ENCODE measurements at places on chromosomes 2 and 18. TPM values are rescaled to one million over a fixed set of nuclear protein-coding genes. Genes with fewer than 3 reads are reported as not detected.

DNA sequence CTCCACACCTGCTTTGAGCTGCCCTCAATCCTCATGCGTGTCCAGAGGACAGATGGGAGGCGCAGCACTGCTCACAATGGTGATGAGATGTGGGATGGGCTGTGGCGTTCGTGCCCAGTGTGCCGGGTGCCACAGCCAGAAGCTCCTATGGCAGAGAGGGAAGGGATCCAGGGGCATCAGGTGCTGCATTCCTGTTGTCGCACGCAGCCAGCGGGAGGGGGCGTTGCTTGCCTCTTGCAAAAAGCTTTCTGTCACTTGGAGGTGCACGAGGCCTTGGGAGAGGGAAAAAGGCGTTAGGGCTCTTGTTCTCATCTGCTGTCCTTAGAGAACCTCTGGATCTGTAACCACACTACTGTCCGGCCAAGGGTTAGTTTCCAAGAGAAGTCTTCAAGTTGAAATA, 29.2 kb upstream of the ALLC start:
- no peak for ATAC-seq

GRCh38 chr2:96881349-96882195, 11.7 kb upstream of the SEMA4C start:
- ATAC-seq = no peak

The TPRKB gene
- 37.5 TPM for total RNA-seq

The FRZB gene
- total RNA-seq = not detected
